ENCODE measurements at places on chromosomes 13 and 19. TPM values are rescaled to one million over a fixed set of nuclear protein-coding genes. Genes with fewer than 3 reads are reported as not detected.
A peak's percentile ranks its signal among the peaks of the same experiment; 100 is the strongest.

The ERICH6B gene
- not detected for total RNA-seq

The TPRX1 gene
- not detected for total RNA-seq

The MCEMP1 gene
- not detected for total RNA-seq

GRCh38 chr19:10497371-10497770, 5.8 kb downstream of the KEAP1 start:
- no peak for DNase-seq

The SIAH3 gene
- total RNA-seq, result not detected

DNA sequence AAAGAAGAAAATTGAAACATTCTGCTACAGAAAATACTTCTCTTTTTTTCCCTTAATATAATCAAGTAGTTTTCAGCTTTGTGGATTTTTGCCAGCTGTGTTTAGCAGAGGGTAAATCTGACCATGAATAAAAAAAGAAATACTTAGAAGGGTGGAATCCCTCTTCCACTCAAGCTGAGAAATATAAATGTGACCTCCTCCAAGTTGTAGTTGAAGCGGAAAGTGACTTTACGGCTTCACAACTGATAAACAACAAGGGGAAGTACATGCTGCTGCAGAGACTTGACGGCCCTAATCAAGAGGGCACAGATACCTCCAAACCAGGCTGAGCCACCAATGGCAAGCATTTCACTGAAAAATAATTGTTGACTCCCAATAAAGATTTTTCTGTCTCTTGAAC, 785.0 kb downstream of the SLITRK5 start:
- DNase-seq, result peak; percentile 59

- no peak for DNase-seq
Measured at GRCh38 chr13:24119626-24120508, 40.7 kb upstream of the SPATA13 start.

GRCh38 chr13:111906816-111907215, 160.1 kb upstream of the SOX1 start:
- DNase-seq, result no peak

The CEACAM5 gene
- total RNA-seq, result not detected

- DNase-seq, result no peak
Measured at GRCh38 chr13:59547950-59548349, 615.8 kb downstream of the DIAPH3 start.

The LILRB3 gene
- 0.25 TPM for total RNA-seq

DNA sequence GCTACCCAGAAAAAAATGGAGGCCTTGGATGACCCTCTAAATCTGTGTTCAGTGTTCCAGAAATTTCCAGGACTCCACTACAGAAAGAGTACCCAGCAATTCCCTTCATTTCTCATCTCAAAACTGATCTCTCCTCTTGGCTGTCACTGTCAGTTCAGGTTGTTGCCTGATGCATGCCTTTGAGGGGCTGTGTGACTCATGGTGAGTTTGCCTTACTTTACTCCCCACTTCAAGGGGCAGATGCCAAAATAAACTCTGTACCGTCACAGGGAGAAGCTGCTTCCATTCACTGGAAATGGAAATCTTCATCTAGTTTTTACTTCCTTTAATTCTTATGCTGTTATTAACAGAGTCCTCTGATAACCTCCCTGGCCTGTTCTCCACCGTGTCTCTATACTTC, 1075.0 kb downstream of the DIAPH3 start:
- DNase-seq, result no peak

The SPINT2 gene
- total RNA-seq, result 78.5 TPM

The EFNA2 gene
- not detected for total RNA-seq

- DNase-seq, result no peak
Measured at GRCh38 chr13:29888306-29888705, 37.9 kb upstream of the UBL3 start.

- no peak for DNase-seq
Measured at GRCh38 chr19:48206397-48207093, 36.1 kb downstream of the ZSWIM9 start.

GRCh38 chr13:111915104-111915551, 151.8 kb upstream of the SOX1 start:
- no peak for DNase-seq

DNA sequence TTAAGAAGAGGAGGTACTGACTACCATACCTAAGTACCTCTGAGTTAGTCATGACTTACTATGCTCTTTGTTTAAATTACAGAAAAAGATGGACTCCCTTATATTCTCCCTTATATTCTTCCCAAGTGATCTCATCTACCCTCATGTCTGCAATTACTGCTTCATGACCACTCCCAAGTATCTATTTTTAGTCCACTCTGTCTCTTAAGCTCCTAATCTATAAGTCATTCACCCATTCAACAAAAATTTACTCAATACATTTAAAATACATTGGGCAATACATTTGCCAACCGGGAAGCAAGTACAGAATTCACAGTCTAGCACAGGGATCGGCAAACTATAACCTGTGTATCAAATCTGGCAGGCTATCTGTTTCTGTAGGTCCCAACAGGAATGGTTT, 42.6 kb downstream of the KPNA3 start:
- no peak for DNase-seq

DNA sequence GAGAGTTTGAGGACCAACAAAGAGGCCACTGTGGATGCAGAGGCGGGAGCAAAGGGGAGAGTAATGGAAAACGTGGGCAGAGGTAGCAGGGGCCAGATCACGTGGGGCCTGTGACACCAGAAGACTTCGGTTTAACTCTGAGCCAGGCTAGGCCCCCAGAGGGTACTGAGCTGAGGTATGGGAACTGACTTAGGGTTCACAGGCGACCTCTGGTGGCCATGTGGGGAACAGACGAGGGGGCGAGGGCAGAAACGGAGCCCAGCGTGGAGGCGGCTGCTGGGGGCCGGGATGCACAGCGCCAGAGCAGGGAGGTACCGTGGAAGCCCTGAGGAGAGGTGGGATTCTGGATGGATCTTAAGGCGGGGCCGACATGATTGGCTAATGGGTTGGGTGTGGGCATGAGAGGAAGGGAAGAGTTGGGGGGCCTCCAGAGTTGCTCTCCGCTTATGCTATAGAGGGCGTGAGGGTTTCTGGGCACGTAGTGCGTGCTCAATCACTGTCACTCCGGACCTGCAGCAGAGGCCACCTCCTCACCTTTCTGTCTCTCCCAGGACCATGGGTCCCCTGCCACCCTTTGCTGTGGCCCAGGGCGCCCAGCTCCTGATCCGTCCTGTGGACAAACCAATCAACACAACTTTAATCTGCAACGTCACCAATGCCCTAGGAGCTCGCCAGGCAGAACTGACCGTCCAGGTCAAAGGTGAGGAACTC, 13.7 kb downstream of the PVR start:
- peak; percentile 82 for DNase-seq

DNA sequence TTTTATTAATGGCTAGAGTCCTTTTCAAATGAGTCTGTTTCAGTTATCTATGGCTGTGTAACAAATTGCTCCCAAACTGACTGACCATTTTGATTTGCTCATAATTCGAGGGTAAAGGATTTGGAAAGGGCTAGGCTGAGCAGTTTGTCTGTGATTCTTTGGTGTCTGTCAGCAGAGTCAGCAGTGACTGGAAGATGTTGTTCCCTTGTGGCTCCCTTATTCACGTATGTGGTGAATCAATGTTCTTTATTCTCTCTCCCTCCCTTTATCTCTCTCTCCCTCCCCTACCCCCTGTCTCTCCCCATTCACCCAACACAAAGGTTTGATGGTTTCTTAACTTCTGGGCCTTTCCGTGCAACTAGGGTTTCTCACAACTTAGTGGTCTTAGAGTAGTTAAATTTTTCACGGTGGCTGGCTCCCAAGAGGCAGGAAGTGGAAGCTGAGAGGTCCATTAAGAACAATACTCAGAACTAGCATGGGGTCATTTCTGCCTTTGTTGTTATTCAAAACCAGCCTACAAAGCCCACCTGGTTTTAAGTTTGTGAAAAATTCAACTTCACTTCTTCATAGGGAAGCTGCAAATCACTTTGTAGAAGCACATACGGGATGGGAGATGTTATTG, 772.5 kb upstream of the SLITRK1 start:
- no peak for DNase-seq

GRCh38 chr13:89930861-89931260, 1416.6 kb upstream of the MIR17HG start:
- no peak for DNase-seq

The CEACAM16 gene
- total RNA-seq, result not detected

DNA sequence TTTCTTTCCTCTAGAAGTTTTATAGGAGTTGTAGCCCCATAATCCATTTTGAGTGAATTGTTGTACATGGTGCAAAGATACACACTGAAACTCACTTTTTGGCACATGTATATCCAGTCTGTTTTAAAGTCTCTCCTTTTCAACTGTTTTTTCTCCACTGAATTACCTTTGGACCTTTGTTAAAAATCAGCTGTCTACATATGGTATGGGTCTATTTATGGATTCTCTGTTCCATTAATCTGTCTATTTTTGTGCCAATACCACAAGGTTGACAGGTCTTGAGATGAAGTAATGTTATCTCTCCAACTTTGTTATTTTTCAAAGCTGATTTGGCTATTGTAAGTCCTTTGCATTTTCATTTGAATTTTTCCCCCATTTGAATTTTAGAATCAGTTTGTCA, 4.7 kb downstream of the HNRNPA1L2 start:
- DNase-seq, result no peak

GRCh38 chr19:42330241-42330711, 4.8 kb downstream of the MEGF8 start:
- no peak for DNase-seq

The AP2S1 gene
- total RNA-seq, result 47.2 TPM

DNA sequence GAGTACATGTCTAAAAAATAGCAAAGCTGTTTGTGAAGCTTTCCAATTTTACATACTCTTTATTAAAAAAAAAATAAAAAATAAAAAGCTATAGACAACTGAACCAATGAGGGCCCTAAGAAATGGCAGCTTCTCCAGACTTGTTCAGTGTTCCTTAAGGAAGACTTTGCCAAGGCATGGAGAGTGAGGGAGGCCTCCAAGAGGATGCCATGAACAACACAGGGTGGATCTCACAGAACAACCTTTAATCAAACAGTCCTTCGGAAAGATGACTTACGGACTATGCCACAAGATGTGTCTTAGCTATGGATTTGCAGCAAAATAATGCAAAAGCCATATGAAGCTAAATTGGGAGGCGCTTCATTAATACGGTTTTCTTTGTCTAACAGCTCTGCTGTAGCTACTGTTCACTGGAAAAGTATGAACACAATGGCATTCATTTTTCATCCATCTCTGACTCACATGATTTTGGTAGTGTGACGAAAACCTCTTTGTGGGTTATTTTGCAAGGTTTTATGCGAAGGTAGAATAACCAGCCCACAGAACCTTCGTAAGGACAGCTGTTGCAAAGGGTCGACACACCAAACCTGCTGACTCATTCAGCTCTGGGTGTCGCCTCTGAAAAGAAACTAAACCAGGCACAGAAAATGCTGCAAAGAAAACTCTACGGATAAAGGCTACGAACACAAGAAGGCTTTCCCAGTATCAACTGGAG, 27.7 kb downstream of the EFNB2 start:
- no peak for DNase-seq

The PLEKHA4 gene
- 6.2 TPM for total RNA-seq

The FGF21 gene
- total RNA-seq, result not detected

- DNase-seq, result no peak
Measured at GRCh38 chr13:32125751-32126150, 94.2 kb downstream of the FRY start.

- DNase-seq, result no peak
Measured at GRCh38 chr13:85685436-85685835, 113.8 kb downstream of the SLITRK6 start.

The KL gene
- not detected for total RNA-seq

- DNase-seq, result no peak
Measured at GRCh38 chr13:21046203-21046602, 15.2 kb downstream of the LATS2 start.

The CYP2A7 gene
- not detected for total RNA-seq

The ZSCAN4 gene
- not detected for total RNA-seq

GRCh38 chr13:51825165-51825592, 19.8 kb downstream of the TMEM272 start:
- DNase-seq, result no peak

- no peak for DNase-seq
Measured at GRCh38 chr13:110130431-110130830, 176.5 kb downstream of the COL4A1 start.

GRCh38 chr19:632579-633067, 714 bp downstream of the POLRMT start:
- DNase-seq, result no peak

- DNase-seq, result peak; percentile 4
Measured at GRCh38 chr13:48829536-48829935, 146.2 kb upstream of the FNDC3A start.

DNA sequence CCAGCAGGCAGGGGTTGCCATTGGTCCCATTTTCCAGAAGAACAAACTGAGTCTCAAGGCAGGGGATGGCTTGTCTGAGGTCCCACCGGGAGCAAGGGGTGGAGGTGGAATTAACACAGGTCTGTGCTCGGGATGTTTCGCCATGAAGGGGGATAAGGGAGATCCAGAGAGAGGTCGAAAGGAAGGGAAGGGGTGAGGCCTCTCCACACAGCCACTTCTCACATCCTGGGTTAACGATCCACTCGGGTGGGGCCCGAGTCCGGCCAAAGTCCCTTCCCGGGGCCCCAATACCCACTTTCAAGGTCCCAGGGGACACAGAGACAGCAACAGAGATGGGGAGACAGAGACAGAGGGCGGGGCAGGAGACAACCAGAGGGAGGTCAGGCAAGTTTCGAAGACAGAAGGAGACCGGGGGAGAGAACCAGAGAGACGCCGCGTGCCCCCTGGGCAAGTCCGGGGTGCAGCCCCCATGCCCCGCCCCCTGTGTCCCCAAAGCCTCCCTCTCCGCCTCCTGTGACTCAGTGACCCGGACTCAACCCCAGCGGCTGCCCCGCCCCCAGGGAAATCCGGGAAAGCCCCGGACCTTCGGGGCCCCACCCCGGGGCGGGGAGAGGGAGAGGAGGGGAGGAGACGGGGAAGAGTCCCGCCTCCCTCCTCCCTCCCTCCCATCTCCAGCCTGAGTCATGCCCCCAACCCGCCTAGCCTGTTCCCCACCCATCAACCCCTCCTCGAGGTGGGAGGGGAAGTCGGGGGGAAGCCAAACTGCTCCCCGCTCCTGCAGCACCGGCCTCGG, 1.4 kb upstream of the BCL3 start:
- peak; percentile 89 for DNase-seq

- no peak for DNase-seq
Measured at GRCh38 chr13:103351035-103351828, 285.0 kb upstream of the SLC10A2 start.

Data from B cell (primary cell).